Fibroblast of the aortic adventitia (primary cell): ENCODE measurements at places on chromosomes 7 and 10. TPM values are rescaled to one million over a fixed set of nuclear protein-coding genes. Genes with fewer than 3 reads are reported as not detected.

Gene OR6B1
- total RNA-seq = not detected in 2 replicates

Gene NUTM2E
- total RNA-seq = under 0.01 TPM in 1 of 2 replicates, not detected in the other

Gene WNT16
- total RNA-seq = 0.16 and 2.7 TPM in 2 replicates

Gene MSMB
- not detected in 2 replicates for total RNA-seq

Gene CRTAC1
- total RNA-seq = not detected in 2 replicates

Gene CARD11
- total RNA-seq = under 0.01 and 0.08 TPM in 2 replicates

Gene DYNC1I1
- total RNA-seq = 0.54 and 9.9 TPM in 2 replicates

Gene FEZF1
- total RNA-seq = not detected in 2 replicates

Gene SND1
- total RNA-seq = 156 and 202 TPM in 2 replicates

Gene ATOH7
- not detected in 2 replicates for total RNA-seq

Gene TUBB8
- total RNA-seq = not detected in 2 replicates

Gene COL13A1
- total RNA-seq = 6.0 and 10.7 TPM in 2 replicates

Gene STEAP2
- total RNA-seq = 16.0 and 28.4 TPM in 2 replicates

Gene MACROH2A2
- 10.0 and 12.2 TPM in 2 replicates for total RNA-seq
